ENCODE measurements at places on chromosomes 6 and 20.

DNA sequence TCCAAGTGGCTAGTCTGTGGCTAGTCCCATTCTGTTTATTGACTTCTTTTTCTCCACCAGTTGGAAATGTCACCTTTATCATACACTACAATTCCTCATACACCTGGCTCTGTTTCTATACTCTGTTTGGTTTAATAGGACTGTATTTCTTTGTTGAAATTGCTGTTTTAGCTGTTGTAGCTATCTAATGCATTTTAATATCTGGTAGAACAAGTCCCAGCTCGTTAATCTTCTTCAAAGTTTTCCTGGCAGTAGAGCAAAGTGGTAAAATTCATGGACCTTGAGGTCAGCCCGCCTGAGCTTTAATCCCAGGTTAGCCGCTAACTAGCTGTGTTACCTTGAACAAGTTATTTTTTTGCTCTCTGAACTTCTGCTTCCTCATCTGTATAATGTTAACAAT is 9.9 kb upstream of the ASXL1 start:
- no peaks in the 10 kb centered on the region for H3K36me3 ChIP-seq
- no peak overlapping the region for H3K27ac ChIP-seq
- DNase-seq = no peak
- H3K4me3 ChIP-seq = no peak overlapping the region
- no peaks in the 10 kb centered on the region for H3K27me3 ChIP-seq
- H3K4me1 ChIP-seq = peaks cover 2% of the 10 kb centered on the region

DNA sequence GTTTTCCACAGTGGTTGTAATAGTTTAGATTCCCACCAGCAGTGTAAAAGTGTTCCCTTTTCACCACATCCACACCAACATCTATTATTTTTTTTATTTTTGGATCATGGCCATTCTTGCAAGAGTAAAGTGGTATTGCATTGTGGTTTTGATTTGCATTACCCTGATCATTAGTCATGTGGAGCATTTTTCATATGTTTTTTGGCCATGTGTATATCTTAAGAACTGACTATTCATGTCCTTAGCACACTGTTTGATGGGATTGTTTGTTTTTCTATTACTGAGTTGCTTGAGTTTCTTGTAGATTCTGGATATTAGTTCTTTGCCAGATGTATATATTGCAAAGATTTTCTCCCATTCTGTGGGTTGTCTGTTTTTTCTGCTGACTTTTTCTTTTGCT is 820.1 kb downstream of the TENT5A start:
- no peaks in the 10 kb centered on the region for H3K27me3 ChIP-seq
- H3K36me3 ChIP-seq = no peaks in the 10 kb centered on the region
- H3K27ac ChIP-seq = no peak overlapping the region
- DNase-seq = no peak
- H3K4me3 ChIP-seq = no peak overlapping the region

DNA sequence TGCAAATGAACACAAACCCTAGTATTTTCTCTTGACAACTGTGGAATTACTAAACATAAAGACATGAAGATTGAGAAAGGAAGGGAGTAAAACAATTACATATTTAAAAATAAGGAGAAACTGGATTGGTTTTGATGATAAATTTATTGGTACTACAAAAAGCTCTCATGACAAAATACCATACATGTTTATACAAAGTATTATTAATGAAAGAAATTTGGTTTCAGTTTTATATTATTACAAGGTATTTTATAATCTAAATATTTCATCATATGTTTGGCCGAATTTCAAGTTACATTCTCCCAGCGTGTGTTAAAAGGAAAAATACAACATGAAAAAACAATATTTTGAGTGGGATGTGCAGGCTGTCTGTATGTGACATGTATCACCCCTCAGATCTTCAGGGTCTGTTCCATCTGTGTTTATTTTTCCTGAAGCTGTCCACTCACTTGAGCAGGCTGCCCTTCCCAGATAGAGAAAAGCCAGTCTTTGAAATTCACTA is 568.4 kb downstream of the NKAIN2 start:
- no peaks in the 10 kb centered on the region for H3K4me1 ChIP-seq
- DNase-seq = no peak
- H3K27me3 ChIP-seq = no peaks in the 10 kb centered on the region
- no peaks in the 10 kb centered on the region for H3K36me3 ChIP-seq
- no peak overlapping the region for H3K27ac ChIP-seq

DNA sequence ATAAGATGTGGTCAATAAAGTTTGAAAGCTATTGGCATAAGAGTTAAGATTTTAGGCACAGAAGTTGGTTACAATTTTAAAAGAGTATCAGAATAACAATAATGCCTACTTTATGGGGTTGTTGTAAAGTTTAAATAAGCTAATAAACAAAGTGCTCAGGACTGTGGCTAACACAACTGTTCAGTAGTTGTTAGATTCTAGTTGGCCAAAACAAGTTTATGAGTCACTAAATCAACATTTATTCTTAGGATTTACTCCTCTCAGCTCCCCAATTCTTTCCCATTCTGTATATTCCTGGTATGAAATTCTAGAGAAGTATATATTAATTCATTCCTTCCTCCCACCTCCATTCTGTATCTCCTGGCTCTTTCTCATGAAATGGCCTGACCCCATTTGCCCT is 14.5 kb downstream of the RMND1 start:
- no peak for DNase-seq
- peaks cover 10% of the 10 kb centered on the region for H3K4me1 ChIP-seq
- no peaks in the 10 kb centered on the region for H3K27me3 ChIP-seq
- no peak overlapping the region for H3K4me3 ChIP-seq
- peaks cover 15% of the 10 kb centered on the region for H3K36me3 ChIP-seq

DNA sequence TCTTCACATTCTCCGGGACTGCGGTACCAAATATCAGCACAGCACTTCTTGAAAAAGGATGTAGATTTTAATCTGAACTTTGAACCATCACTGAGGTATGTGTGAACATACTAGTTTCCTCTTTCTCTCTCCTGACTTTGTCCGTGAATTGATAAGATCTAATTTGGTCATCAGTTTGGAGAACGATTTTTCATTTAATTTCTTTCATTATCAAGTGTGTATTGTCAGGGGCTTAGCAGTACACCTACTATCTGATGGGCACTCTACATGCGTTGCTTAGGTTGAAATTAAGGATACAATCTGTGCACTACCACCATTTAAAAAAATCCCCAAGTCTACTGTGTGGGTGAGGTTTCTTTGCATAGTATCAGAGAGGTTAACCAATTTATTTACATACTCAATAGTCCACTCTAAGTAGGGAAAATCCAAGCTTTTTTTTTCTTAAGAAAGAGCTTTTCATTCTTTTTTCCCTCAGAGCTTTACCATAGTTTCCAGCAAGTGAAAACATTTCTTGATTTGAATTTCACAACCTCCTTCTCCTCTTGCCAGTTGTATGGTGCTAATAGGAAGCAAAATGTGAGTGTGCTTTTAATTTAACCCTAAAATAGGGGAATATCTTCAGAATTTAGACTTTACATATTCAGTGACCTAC is 105.4 kb upstream of the ESR1 start:
- H3K27ac ChIP-seq = no peak overlapping the region
- H3K27me3 ChIP-seq = no peaks in the 10 kb centered on the region
- H3K36me3 ChIP-seq = no peaks in the 10 kb centered on the region
- DNase-seq = no peak

DNA sequence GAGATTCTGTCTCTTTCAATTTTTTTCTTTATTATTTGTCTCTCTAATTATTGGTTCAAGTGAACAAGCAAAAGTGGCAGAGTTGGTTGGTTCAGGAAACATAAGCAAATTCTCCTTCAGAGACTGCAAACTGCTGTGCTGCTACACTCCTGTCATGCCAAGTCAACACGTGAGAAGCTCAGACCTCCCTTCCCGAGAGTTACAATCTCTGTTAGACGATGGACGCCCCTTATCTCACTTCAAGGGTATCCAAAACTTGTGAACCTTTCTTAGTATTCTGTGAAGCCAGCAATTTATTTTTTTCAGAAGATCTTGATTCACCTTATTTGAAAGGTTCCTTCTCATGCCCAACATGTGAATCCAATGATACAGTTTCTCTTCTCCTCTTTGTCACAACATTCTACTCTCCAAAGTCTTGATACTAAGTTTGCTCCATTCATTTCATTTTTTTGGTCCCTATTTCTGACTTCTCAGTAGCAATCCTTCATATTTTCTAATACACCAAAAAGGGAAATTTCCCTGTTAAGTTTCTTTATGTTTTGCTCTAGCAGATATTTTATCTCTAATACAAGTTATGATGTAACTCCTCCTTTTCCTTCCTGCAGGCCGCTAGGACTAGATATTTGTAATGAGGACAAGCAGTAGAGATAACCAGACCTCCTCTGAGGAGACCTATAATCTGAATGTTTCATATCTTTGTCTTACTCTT is 448.8 kb upstream of the CITED2 start:
- no peak for DNase-seq
- no peaks in the 10 kb centered on the region for H3K27me3 ChIP-seq
- no peak overlapping the region for H3K27ac ChIP-seq
- no peaks in the 10 kb centered on the region for H3K36me3 ChIP-seq
- no peaks in the 10 kb centered on the region for H3K4me1 ChIP-seq
- no peak overlapping the region for H3K4me3 ChIP-seq

DNA sequence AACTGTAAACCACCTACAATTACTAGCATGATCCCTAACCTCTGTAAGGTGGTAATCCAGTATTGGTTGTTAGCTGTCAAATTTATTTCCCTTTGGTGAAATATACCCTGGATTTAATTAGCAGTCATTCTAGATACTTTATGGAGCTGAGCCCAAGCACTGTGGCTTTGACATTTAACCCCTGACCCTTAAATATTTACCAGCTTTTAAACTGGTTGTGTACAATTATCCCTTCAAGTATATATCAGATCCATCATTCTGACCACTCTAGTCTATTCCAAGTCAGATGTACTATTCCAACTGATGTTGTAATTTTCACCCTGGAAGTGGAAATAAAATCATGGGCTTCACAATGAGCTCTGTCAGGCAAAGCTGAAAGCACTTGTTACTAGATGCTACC is 229.6 kb downstream of the FOXC1 start:
- H3K36me3 ChIP-seq = no peaks in the 10 kb centered on the region
- H3K4me1 ChIP-seq = no peaks in the 10 kb centered on the region
- H3K4me3 ChIP-seq = no peak overlapping the region
- H3K27ac ChIP-seq = no peak overlapping the region

GRCh38 chr20:13202565-13202964 is 18.5 kb upstream of the ISM1 start:
- no peaks in the 10 kb centered on the region for H3K4me1 ChIP-seq
- H3K27ac ChIP-seq = no peak overlapping the region
- no peak overlapping the region for H3K4me3 ChIP-seq
- DNase-seq = no peak
- no peaks in the 10 kb centered on the region for H3K27me3 ChIP-seq

DNA sequence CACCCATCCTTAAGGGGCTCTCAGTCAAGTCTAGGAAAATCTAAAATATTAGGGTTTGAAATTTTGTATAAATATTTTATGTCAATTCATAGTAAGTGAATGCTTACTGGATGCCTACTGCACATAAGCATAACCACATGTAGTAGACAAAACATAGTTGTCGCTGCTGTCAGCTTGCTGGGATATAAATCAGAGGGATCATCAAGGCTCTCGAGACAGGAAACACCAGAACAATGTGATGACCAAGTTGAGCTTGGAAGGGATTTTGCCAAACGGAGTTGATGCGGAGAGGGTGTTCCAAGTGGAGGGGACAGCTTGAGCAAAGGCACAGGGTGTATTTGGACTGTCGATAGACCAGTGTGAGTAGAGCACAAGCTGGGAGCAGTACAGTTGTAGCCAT is 105.8 kb upstream of the SUPT3H start:
- H3K36me3 ChIP-seq = no peaks in the 10 kb centered on the region
- H3K4me1 ChIP-seq = peaks cover 26% of the 10 kb centered on the region
- DNase-seq = no peak
- no peaks in the 10 kb centered on the region for H3K27me3 ChIP-seq
- H3K4me3 ChIP-seq = no peak overlapping the region

- H3K27me3 ChIP-seq = no peaks in the 10 kb centered on the region
- DNase-seq = no peak
- H3K4me3 ChIP-seq = no peak overlapping the region
- H3K27ac ChIP-seq = no peak overlapping the region
- no peaks in the 10 kb centered on the region for H3K36me3 ChIP-seq
Measured at GRCh38 chr6:166242888-166243287, 65.3 kb downstream of the PRR18 start.

GRCh38 chr20:49999329-49999728 is 16.5 kb downstream of the SNAI1 start:
- H3K27ac ChIP-seq = no peak overlapping the region
- DNase-seq = no peak
- no peaks in the 10 kb centered on the region for H3K36me3 ChIP-seq
- H3K27me3 ChIP-seq = no peaks in the 10 kb centered on the region
- no peak overlapping the region for H3K4me3 ChIP-seq

GRCh38 chr6:113564371-113565171 is 292.6 kb upstream of the MARCKS start:
- H3K36me3 ChIP-seq = no peaks in the 10 kb centered on the region
- peak overlapping the region; percentile 64 for H3K27ac ChIP-seq
- H3K27me3 ChIP-seq = no peaks in the 10 kb centered on the region
- peak overlapping the region; percentile 19 for H3K4me3 ChIP-seq

DNA sequence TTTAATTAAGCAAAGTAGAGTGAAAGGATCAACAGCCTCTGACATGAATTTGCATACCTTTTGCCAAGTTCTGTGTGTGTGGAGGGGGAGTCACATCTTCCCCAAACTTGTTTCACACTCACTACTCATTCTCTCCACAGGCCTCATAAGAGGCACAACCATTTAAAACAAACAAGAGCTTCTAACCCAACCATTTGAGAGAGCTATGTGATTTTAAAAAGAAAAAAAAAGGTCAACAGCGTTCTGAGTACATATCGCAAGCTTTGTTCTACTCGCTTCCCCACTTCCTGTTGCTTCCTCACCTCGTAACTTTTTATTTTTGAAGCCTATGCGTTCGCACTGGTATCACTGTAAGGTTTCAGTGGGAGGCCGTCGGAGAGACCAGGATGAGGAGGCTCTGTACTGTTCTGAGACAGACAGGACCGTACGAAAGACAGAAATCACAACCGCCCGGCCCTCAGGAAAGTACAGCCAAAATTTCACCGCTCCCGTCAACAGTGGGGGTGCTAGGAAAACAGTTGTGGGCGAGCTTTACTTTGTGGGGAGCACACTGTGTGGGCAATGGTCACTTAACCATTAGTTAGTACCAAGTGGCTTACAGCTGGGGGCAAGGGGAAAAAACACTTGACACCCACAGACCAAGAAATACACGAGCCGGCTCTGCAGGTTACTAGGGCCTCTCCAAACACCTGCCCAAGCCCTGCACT is 61.3 kb downstream of the TRERF1 start:
- H3K4me3 ChIP-seq = no peak overlapping the region
- peak overlapping the region; percentile 63 for H3K27ac ChIP-seq
- no peaks in the 10 kb centered on the region for H3K27me3 ChIP-seq
- peaks cover 34% of the 10 kb centered on the region for H3K4me1 ChIP-seq
- no peak for DNase-seq

- H3K27ac ChIP-seq = no peak overlapping the region
- DNase-seq = no peak
- no peaks in the 10 kb centered on the region for H3K4me1 ChIP-seq
Measured at GRCh38 chr20:2564406-2564805, 28.0 kb downstream of the TMC2 start.
